ENCODE measurements at places on chromosomes 4 and X.
A peak's percentile ranks its signal among the peaks of the same experiment; 100 is the strongest.

GRCh38 chr4:53541577-53542206 lies 49.6 kb downstream of the LNX1 start:
- DNase-seq: peak; percentile 68

DNA sequence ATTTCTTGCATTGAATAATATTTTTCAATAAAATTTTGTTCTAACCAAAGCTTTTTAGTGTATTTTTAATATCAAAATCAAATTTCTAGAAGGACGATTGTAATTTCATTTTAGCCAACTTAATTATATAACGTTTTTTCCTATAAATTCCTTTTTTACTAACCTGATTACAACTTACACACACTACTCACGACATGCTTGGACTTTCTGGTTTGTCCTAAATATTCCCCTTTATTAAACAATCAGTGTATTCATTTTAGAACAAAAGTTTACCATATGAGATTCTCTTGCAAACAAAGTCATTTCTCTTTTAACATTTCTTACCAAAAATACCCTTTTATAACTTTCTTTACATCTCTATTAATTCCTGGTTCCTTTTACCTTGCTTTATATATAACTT lies 173.7 kb downstream of the PWWP3B start:
- no peak for DNase-seq

GRCh38 chrX:16804923-16805464 lies 18.7 kb downstream of the TXLNG start:
- no peak for DNase-seq

DNA sequence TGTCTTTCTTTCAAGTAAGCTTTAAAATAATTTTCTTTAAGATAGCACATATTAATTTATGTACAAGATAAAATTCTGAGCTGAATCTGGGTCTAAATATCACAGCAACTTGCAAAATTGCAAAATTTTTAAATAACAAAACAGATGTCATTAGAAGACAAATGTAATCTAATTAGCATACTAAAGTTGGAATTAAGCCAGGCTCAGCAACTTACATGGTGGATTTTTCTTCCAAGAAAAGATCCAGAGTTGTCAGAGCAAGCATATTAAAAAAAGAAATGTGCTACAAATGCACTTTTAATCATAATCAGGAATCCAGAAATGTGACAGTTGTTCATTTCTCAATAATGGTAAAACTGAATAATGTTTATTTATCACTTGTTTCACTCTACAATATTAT lies 906.9 kb upstream of the INTU start:
- DNase-seq: no peak
